ENCODE measurements at places on chromosomes 5 and 9. TPM values are rescaled to one million over a fixed set of nuclear protein-coding genes. Genes with fewer than 3 reads are reported as not detected.

- H3K4me1 ChIP-seq = no peaks in the 10 kb centered on the region
- H3K27ac ChIP-seq = no peak overlapping the region
- H3K4me3 ChIP-seq = no peak overlapping the region
Measured at GRCh38 chr5:2260211-2261003, 377.7 kb upstream of the IRX4 start.

- H3K4me3 ChIP-seq = no peak overlapping the region
- no peak for DNase-seq
- H3K27ac ChIP-seq = no peak overlapping the region
Measured at GRCh38 chr5:122300374-122300773, 11.7 kb upstream of the SNCAIP start.

GRCh38 chr9:132069046-132069898, 10.4 kb downstream of the MED27 start:
- H3K27ac ChIP-seq = no peak overlapping the region
- H3K27me3 ChIP-seq = no peaks in the 10 kb centered on the region
- no peak overlapping the region for H3K4me3 ChIP-seq
- H3K36me3 ChIP-seq = peaks cover 11% of the 10 kb centered on the region
- H3K4me1 ChIP-seq = no peaks in the 10 kb centered on the region

GRCh38 chr5:14247054-14247386, 103.9 kb downstream of the TRIO start:
- no peak overlapping the region for H3K4me3 ChIP-seq
- no peaks in the 10 kb centered on the region for H3K36me3 ChIP-seq
- no peaks in the 10 kb centered on the region for H3K27me3 ChIP-seq
- no peaks in the 10 kb centered on the region for H3K4me1 ChIP-seq
- no peak overlapping the region for H3K27ac ChIP-seq

GRCh38 chr5:10981932-10982331, 220.9 kb upstream of the DAP start:
- no peaks in the 10 kb centered on the region for H3K36me3 ChIP-seq
- no peak overlapping the region for H3K4me3 ChIP-seq
- DNase-seq = no peak
- no peaks in the 10 kb centered on the region for H3K27me3 ChIP-seq

GRCh38 chr5:89342106-89342876, 459.3 kb upstream of the MEF2C start:
- H3K27ac ChIP-seq = no peak overlapping the region
- no peaks in the 10 kb centered on the region for H3K27me3 ChIP-seq
- no peak overlapping the region for H3K4me3 ChIP-seq
- DNase-seq = no peak
- H3K4me1 ChIP-seq = no peaks in the 10 kb centered on the region
- H3K36me3 ChIP-seq = no peaks in the 10 kb centered on the region

DNA sequence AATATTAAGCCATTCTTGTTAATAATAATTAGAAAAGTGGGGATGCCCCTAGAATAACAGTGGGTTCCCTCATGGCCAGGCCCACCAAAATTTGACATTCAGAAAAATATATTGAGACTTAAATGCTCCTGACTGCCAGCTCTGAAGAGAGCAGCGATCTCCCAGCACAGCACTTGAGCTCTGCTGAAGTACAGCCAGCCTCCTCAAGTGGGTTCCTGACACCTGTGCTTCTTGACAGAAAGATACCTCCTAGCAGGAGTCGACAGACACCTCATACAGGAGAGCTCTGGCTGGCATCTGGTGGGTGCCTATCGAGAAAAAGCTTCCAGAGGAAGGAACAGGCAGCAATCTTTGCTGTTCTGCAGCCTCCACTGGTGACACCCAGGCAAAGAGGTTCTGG, 261.5 kb downstream of the DTWD2 start:
- no peak overlapping the region for H3K4me3 ChIP-seq
- no peaks in the 10 kb centered on the region for H3K4me1 ChIP-seq
- no peak overlapping the region for H3K27ac ChIP-seq
- DNase-seq = no peak
- H3K27me3 ChIP-seq = no peaks in the 10 kb centered on the region

DNA sequence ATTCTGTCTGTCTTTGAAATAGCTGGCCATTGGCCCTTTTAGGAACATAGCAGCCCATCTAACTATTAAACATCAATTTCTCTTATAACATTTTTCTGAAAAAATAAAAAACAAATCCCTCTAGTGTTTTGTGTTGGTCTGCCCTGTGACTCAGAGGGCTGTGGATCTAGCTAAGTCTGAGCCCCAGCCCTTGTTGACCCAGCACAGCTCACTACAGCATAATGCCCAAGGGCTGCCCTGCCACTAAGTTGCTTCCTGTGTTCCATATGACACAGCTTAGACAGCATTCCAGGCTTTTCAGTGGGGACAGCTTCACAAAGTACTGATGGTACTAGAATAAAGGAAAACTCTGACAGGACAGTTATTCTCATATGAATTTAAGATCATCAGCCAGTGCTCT, 136.0 kb downstream of the SCAMP1 start:
- no peaks in the 10 kb centered on the region for H3K36me3 ChIP-seq
- H3K4me1 ChIP-seq = no peaks in the 10 kb centered on the region
- no peak overlapping the region for H3K27ac ChIP-seq

GRCh38 chr5:6745706-6746222, 32.5 kb downstream of the TENT4A start:
- no peak overlapping the region for H3K4me3 ChIP-seq
- H3K27ac ChIP-seq = no peak overlapping the region
- DNase-seq = no peak

- DNase-seq = no peak
- H3K27me3 ChIP-seq = no peaks in the 10 kb centered on the region
- no peaks in the 10 kb centered on the region for H3K36me3 ChIP-seq
- no peak overlapping the region for H3K27ac ChIP-seq
- no peak overlapping the region for H3K4me3 ChIP-seq
Measured at GRCh38 chr5:35117967-35118366, 70.2 kb upstream of the AGXT2 start.

DNA sequence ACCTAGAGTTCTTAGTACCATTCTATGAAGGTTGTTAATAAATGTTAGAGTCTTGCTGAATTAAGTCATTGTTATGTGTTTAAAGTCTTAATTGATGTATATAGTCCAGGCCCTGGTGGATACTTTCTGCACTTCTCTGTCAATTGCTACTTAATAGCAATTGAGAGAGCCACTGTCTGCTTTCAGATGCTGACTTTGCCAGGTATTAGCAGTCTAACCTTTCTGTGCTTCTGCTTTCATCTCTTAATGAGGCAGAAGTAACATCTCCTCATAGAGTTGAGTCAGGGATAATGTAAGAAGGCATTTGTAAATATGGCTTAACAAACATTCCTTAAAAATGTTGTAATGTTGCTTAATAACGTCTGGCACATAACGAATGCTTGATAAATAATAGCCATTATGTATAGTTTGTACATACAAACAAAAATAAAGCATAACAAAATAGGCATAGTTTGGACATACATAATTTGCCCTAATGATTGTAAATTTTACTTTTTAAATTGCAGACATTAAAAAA, 28.3 kb downstream of the RASGRF2 start:
- H3K36me3 ChIP-seq = no peaks in the 10 kb centered on the region
- peaks cover 42% of the 10 kb centered on the region for H3K4me1 ChIP-seq
- no peak overlapping the region for H3K27ac ChIP-seq
- no peak for DNase-seq
- H3K27me3 ChIP-seq = no peaks in the 10 kb centered on the region

DNA sequence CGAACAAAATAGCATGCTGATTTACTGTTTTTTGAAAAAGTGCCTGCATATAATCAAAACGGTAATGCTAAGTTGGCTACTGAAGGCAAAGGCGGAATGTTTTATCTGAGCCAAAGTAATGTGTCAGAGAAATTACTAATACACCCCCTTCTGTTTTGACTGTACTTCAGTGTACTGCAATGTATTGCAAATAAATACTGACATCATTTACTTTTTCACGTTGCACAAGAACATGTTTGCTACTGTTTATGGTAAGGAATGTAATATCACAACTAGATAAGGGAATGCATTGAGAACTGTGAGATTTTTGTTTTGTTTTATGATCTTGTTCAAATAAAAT, 813 bp upstream of the AGTPBP1 start:
- H3K4me3 ChIP-seq = peak overlapping the region; percentile 89
- no peaks in the 10 kb centered on the region for H3K27me3 ChIP-seq
- peaks cover 18% of the 10 kb centered on the region for H3K4me1 ChIP-seq

DNA sequence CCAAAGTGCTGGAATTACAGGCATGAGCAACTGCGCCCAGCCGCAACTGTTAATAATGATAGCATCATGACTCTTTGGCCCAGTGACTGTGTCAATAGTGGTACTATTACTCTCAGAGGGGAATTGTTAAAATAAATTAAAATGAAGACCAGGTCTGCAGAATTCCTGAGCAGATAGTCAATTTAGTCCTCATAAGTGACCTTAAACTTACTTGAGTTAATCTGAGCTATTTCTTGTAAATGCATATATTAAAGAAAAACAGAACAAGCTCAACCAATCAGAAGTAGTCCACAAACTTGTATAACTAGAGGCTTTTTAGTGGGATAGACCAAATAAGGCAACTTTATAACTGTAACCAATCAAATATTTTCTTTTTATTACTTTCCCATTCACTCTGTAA, 1.7 kb upstream of the RECK start:
- DNase-seq = no peak
- no peaks in the 10 kb centered on the region for H3K36me3 ChIP-seq
- H3K4me1 ChIP-seq = peaks cover 15% of the 10 kb centered on the region
- no peak overlapping the region for H3K27ac ChIP-seq
- H3K4me3 ChIP-seq = no peak overlapping the region

DNA sequence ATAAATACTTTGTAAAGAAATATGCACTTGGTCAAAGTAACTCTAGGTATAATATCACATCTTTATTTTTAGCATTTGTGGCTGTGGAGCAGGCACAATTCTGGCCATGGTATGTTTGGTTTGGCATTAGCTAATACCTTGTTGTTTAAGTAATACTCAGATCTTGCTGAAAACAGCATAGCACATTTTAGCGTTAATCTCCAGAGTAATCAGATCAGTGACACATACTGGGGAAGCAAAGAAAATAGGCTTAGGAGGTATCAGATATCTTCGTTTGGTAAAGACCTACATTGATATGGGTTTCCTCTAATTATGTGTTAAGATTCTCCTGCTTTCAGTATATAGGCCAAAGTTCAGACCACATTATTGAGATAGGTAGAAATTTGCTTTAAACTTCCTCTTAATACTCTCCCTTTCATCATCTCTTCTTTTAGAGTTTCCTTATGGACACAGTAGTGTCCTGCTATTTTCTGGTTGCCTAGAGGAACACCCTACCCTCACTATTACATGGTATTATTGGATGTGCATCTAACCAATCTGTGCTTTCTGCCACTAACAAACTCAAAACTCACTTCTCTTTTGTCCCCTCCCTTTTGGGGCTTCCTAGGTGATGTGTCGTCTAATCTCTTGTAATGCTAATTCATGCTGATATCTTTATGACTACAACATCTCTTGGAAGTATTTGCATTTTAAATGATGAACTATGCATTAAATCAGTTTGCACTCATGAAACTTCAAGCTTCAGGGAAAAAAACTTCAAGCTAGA, 437.3 kb upstream of the ADAMTSL1 start:
- no peaks in the 10 kb centered on the region for H3K27me3 ChIP-seq
- no peak overlapping the region for H3K4me3 ChIP-seq
- H3K4me1 ChIP-seq = no peaks in the 10 kb centered on the region
- no peak for DNase-seq
- H3K27ac ChIP-seq = no peak overlapping the region

GRCh38 chr5:17282283-17283120, 65.1 kb downstream of the BASP1 start:
- no peak overlapping the region for H3K27ac ChIP-seq
- no peak overlapping the region for H3K4me3 ChIP-seq

- DNase-seq = no peak
- no peaks in the 10 kb centered on the region for H3K27me3 ChIP-seq
- H3K4me1 ChIP-seq = no peaks in the 10 kb centered on the region
Measured at GRCh38 chr9:1354086-1354485, 303.9 kb downstream of the DMRT2 start.

GRCh38 chr5:94031631-94032030, 290.2 kb upstream of the POU5F2 start:
- H3K27ac ChIP-seq = no peak overlapping the region
- no peaks in the 10 kb centered on the region for H3K36me3 ChIP-seq
- H3K27me3 ChIP-seq = no peaks in the 10 kb centered on the region
- no peak overlapping the region for H3K4me3 ChIP-seq

DNA sequence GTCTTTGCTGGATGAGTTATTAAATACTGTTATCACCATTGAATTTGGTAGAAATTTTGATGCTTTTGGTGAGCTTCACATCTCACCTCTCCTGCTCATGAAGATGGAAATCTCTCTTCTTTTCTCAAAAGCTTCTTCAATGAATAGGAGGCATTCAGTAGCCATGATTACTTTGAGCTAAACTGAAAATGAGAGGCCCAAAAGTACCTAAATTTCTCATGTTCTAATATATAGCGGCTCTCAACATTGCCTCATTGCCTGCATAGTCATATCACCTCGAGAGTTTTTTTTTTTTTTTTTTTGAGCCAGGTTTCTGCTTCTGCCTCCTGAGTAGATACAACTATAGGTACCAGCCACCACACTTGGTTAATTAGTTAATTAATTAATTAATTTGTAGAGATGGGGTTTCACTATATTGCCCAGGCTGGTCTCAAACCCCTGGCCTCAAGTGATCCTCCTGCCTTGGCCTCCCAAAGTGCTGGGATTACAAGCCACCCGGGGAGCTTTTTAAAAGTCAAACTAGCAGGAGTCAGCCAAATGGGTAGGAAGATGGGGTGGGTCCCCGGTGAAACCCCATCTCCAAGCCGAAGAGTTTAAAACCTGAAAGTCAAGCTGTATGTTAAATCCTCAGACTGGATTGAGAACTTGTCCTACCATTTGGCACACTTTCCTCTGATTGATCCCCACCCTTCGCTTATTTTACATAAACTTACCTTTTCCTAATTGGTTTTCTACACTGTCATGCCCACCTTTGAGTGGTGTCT, 169.0 kb downstream of the DOCK2 start:
- H3K36me3 ChIP-seq = peaks cover 18% of the 10 kb centered on the region
- no peaks in the 10 kb centered on the region for H3K27me3 ChIP-seq
- peaks cover 13% of the 10 kb centered on the region for H3K4me1 ChIP-seq
- no peak overlapping the region for H3K4me3 ChIP-seq
- no peak for DNase-seq

- H3K27me3 ChIP-seq = no peaks in the 10 kb centered on the region
- H3K4me3 ChIP-seq = no peak overlapping the region
- no peak for DNase-seq
- no peak overlapping the region for H3K27ac ChIP-seq
- H3K4me1 ChIP-seq = no peaks in the 10 kb centered on the region
Measured at GRCh38 chr9:26193237-26193636, 515.0 kb upstream of the TUSC1 start.

The HTR1A gene
- total RNA-seq = not detected

The GCNT4 gene
- total RNA-seq = 1.6 TPM

The ACOT12 gene
- total RNA-seq = not detected

The DBH gene
- total RNA-seq = not detected

The LYRM7 gene
- 24.1 TPM for total RNA-seq

The HTR4 gene
- total RNA-seq = not detected

The REXO4 gene
- 56.4 TPM for total RNA-seq

The CDKN2B-AS1 gene
- total RNA-seq = 0.58 TPM

The CSF1R gene
- total RNA-seq = 1.7 TPM

The NSG2 gene
- not detected for total RNA-seq

The ADAMTS16 gene
- total RNA-seq = not detected

The PDE6A gene
- not detected for total RNA-seq

The FOXD4L3 gene
- not detected for total RNA-seq

The EDIL3 gene
- not detected for total RNA-seq

The NIPAL4 gene
- total RNA-seq = 1.4 TPM

The EGFLAM gene
- not detected for total RNA-seq

The HMMR gene
- total RNA-seq = 40.6 TPM

The MARCHF11 gene
- total RNA-seq = not detected

The ANKRD31 gene
- 0.64 TPM for total RNA-seq
